ENCODE measurements at places on chromosomes 12 and 14. TPM values are rescaled to one million over a fixed set of nuclear protein-coding genes. Genes with fewer than 3 reads are reported as not detected.

The GDF3 gene
- polyA plus RNA-seq, result not detected

The WNT5B gene
- 6.9 TPM for polyA plus RNA-seq

The VPS37B gene
- 28.1 TPM for polyA plus RNA-seq

The DPPA3 gene
- polyA plus RNA-seq, result not detected

The ACOT6 gene
- polyA plus RNA-seq, result not detected

The APEX1 gene
- 352 TPM for polyA plus RNA-seq

The MAPK1IP1L gene
- 82.9 TPM for polyA plus RNA-seq
